HCT116 (cell line): ENCODE measurements at places on chromosomes 5 and 9. TPM values are rescaled to one million over a fixed set of nuclear protein-coding genes. Genes with fewer than 3 reads are reported as not detected.

DNA sequence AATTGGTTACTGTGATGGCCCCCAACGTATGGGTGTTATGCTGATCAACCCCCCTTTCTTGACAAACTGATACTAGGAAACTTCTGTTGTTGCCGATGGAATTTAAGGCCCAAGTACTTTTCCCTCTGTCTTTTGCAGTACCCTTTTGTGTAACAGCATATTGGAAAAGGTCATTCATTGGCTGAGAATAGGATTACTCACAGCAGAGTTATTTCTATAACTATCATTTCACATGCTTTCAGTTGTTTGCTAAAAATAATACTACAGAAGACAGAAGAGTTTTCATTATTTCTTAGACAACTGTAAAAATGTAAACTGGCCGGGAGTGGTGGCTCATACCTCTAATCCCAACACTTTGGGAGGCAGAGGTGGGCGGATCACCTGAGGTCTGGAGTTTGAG, 329.5 kb downstream of the KIAA0825 start:
- no peak for DNase-seq

CDH12 gene
- total RNA-seq = not detected

GRCh38 chr5:591746-592145, 20.4 kb upstream of the CEP72 start:
- no peak for DNase-seq

- no peak for DNase-seq
These were observed 33.4 kb upstream of the SUSD3 start for GRCh38 chr9:93024986-93025630.

- no peak for DNase-seq
These were observed 305.0 kb downstream of the RAB3C start for GRCh38 chr5:58887721-58888409.

- DNase-seq = no peak
These were observed 287.1 kb downstream of the TENT4A start for GRCh38 chr5:7000310-7000709.

DNA sequence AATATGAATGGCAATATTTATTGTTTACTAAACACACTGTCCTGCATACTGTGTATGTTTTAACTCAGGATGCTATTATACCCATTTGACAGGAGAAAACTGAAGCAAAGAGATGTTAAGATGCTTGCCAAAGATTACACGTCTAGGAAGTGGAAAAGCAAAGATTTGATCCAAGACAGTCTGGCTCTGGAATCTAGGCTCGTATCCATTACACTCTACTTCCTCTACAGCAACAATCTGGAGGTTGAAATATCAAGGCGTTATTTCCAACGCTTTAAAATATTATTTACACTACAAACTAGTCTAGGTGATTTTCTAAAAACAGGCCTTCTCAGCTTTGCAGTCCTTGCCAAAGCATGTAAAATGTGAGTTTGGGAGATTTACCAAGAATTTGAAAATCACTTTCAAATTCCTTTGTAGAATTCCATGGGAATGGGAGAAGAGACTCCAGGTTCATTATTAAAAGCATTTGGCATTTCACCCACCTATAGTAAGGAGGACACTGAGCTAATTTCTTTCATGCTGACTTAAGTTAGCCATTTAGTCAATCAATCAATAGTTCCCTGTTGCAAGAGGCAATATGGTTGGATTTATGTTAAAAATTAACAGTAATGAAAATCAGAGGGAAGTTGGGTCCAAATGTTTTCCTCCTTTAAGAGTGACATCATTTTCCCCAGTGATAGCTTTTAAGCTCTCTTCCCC, 356.3 kb upstream of the SMARCA2 start:
- DNase-seq = no peak

TEX48 gene
- not detected for total RNA-seq

ADRB2 gene
- 0.25 TPM for total RNA-seq

PCDHA3 gene
- total RNA-seq = not detected
